AG04449 (cell line): ENCODE measurements at places on chromosomes 12 and 14.

DNA sequence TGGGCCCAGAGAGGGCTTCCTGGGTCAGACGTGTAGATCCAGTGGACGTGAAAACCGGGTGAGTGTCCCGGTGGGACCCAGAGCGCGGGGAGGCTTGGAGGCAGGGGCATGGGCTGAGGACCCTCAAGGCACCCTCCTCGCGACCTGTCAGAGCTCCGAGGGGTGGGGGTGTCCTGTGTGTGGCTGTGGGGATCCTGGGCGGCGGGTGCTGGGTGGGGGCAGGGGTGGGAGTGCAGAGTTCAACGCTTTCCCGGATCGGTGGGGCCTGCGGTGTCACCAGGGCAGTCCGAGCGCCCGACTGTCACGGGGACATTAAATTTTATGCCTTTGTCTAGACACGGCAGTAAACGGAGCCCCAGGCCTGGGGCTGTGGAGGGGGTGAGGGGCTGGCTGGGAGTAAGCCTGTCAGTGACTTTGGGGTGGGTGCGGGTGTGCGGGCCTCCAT lies 1.0 kb downstream of the TMEM121 start:
- DNase-seq: no peak

DNA sequence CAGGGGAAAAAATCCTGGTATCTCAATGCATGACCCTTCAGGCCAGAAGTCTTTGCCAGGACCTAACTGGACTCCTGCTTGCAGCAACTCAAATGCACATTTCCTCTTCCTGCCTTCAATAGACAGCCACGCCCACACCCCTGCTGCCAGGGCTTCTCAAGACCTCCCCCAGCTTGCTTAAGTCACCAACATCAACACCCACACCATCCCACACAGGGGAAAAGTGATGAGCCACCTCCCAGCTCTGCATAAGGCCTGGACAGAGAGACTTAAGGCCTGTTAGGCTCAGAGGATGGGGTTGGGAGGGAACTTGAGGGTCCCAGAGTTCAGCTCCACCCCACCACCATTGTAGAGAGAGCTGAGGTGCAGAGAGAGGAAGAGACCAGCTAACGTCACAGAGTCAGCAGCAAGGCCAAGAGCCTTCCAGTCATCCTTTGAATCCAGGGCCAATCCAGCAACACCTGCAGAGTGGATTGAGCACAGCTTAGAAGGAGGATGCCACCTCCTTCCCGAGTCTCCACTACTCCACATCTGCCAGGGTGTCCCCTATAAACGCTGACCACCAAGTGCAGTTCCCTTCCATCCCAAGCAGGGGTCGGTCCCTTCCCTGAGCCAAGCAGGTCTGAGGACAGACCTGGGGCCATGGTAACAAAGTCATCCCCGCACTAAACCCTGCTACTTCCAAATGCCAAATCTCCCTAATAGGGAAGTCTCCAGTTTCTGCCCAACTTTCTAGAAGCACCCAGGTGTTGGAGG lies 50.0 kb downstream of the KDM2B start:
- DNase-seq: peak; percentile 33

- DNase-seq: no peak
Measured at GRCh38 chr12:109685574-109686447, 27.8 kb upstream of the FAM222A start.

- DNase-seq: no peak
Measured at GRCh38 chr12:31507966-31508365, 83.0 kb downstream of the DENND5B start.

DNA sequence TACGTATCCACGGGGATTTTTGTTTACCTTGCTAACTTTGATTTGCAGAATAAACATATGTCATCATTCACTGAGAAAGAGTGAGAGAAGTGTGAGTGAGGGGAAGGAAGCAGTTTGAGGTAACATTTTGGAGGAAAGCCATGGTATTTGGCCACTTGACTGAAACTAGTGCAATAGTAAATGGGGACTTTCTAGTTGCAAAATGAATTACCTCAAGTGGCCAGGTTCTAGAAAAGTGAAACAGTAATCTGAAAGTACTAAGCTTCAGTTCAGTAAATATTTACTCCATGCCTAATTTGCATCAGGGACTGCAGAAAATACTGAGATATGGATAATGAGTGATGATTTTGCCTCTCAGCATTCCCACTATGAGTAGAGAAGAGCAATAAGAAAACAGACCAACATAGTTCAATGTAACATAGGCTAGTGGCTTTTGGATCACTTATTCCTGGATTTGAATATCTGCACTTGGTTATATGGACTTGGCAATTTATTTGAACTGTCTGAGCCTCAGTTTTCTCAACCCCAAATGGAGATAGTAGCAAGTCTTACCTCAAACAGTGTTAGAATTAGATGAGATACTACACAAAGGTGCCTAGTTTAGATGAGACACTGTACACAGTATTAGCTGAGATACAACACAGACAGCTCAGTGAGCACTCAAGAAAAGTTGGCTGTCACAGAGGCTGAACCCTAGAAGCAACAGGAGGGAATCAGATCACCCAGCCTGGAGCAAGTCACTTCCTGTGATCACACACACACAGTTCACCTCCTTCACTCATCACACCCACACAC lies 439.1 kb downstream of the NPAS3 start:
- DNase-seq: no peak

GRCh38 chr14:39873791-39874190 lies 441.6 kb upstream of the FBXO33 start:
- no peak for DNase-seq

DNA sequence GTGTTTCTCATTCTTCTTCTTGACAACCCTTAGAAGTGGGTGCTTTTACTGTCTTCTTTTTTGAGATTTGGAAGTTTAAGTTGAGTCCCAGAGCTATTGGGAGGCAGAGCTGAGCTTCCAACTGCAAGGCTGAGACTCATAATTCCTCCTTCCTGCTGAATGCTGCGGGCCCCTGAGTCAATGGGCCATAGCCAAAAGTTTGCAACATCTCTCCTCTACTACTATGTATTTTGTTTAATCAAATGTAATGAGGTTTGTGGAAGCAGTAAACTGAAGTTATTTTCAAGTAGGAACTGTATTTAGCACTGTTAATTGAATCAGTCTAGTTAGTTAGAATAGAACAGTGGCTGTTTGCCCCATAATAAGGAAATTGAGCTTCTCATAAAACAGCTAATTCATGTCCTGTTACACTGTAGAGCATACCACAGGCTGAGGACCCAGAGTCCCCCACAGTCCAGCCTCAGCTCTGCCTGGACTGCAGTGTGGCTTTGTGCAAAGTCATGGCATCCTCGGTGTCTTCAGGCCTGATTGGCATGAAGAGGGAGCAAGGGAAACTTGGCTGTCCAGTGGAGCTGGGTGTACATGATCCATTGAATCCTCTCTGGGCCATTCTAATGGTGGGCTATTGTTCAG lies 631.7 kb downstream of the VRK1 start:
- DNase-seq: no peak

- DNase-seq: no peak
Measured at GRCh38 chr14:23570806-23571483, 3.4 kb upstream of the AP1G2 start.

- no peak for DNase-seq
Measured at GRCh38 chr14:95533822-95534221, 1.0 kb upstream of the GLRX5 start.
